Panc1 (cell line): ENCODE measurements at places on chromosomes 4 and X. TPM values are rescaled to one million over a fixed set of nuclear protein-coding genes. Genes with fewer than 3 reads are reported as not detected.
A peak's percentile ranks its signal among the peaks of the same experiment; 100 is the strongest.

GRCh38 chr4:122591196-122591595, 29.7 kb downstream of the IL21 start:
- no peaks in the 10 kb centered on the region for H3K36me3 ChIP-seq
- H3K4me3 ChIP-seq, result no peak overlapping the region
- DNase-seq, result no peak
- H3K27ac ChIP-seq, result no peak overlapping the region
- no peaks in the 10 kb centered on the region for H3K4me1 ChIP-seq

DNA sequence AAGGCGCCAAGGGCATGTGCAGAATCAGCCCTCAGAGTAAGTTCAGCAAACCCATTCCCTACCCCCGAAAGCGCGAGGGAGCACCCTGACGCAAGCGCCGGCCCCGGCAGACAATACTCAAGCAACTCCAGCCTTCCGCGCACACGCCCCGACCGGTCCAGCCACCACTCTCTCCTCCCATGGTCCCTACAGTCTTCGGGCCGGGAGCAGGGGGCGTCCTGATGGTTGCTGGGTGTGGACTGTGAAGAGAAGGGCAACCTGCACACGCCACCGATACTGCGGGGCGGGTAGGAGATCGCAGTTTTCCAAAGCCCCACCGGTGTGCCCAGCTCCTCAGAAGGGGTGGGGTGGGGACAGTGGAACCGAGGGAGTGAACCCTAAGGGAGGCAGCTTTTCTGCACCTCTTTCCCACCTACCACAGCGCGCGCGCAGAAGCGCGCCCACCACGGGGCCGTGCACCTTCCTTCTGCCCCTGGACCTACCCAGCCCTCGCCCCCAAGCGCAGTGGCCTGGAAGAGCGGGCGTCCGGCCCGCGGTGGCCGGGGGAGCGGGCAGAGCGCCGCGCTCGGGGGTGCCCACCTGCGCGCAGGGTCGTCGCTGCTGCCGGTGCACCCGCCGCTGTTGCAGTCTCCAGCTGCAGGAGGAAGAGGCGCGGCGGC, 650.2 kb upstream of the DIPK2B start:
- no peaks in the 10 kb centered on the region; the same call in 1 of the 2 replicates for H3K36me3 ChIP-seq
- no peaks in the 10 kb centered on the region for H3K27me3 ChIP-seq
- no peak for DNase-seq
- H3K4me3 ChIP-seq, result peak overlapping the region; percentile 90
- H3K4me1 ChIP-seq, result peaks cover 10% of the 10 kb centered on the region; the same call in 1 of the 2 replicates

GRCh38 chr4:2791518-2792395, 1.1 kb upstream of the SH3BP2 start:
- no peaks in the 10 kb centered on the region for H3K27me3 ChIP-seq
- H3K4me3 ChIP-seq, result no peak overlapping the region
- DNase-seq, result no peak

DNA sequence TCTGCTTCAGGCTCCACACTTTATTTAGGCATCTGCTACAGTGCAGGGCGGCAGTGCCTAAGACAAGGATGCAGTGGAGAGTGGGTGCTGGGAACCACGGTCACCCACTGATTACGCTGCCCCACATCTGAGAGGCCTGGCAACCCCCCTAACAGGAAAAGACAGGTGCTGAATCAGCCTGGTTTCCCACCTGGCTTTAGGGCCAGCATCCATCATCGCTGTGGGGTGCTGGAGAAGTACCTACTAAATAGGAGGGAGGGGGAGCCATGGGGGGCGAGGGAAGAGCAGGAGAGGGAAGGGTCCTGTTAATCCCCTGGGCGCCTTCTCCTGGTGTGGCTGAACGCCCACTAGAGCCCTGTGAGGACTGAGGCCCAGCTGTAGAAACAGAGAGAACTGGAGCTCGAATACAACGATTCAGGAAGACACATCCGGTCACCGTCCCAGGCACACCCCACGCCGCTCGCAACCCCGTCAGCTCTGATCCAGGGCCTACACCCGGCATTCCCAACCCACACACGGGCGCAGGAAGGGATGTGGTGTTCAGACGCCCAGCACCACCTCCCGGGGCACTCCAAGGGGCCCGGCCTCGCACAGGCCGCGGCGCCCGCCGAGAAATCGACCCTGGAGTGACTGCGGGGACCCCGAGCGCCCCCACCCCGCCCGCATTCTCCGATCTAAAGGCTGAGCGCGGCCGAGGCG, 554 bp downstream of the DCTD start:
- no peaks in the 10 kb centered on the region for H3K27me3 ChIP-seq
- H3K27ac ChIP-seq, result peak overlapping the region; percentile 68
- H3K4me3 ChIP-seq, result peak overlapping the region; percentile 62
- no peak for DNase-seq
- no peaks in the 10 kb centered on the region; the same call in 1 of the 2 replicates for H3K4me1 ChIP-seq

- peaks cover 8% of the 10 kb centered on the region for H3K4me1 ChIP-seq
- H3K4me3 ChIP-seq, result no peak overlapping the region
- H3K36me3 ChIP-seq, result no peaks in the 10 kb centered on the region
- H3K27ac ChIP-seq, result no peak overlapping the region
- DNase-seq, result no peak
- H3K27me3 ChIP-seq, result no peaks in the 10 kb centered on the region
Measured at GRCh38 chr4:73673286-73673685, 53.0 kb upstream of the RASSF6 start.

DNA sequence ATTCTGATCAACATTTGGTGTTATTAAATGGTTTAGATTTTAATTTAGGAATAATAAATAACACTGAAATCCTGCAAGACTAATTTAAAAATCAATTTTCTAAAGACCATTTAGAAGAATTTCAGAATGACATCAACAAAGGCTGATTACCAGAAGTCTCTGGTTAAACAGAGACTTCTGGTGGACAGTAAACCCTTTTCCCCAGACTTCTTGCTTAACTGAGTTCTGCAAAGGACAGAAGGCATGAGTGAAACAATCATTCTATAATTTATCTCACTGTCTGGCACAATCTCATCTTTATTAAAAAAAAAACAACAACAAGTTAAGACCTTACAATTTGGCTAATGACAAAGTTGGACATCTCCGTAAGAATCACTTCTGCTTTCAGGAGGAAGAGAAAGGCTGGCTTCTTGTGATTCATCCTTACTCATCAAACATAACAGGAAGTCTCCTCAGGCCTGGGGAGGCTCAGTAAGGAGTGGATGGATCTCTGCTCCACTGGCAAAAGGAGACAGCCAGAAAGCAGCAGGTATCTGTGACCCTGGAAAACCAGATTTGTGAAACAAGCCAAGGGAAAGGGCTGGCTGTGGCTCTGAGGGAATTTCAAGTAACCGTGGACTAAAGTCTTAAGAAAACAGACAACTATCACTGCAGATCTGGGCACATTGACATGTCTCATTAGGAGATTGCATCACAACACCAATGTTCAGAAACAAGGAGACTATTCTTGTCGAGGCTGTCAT, 908 bp upstream of the TLR6 start:
- no peaks in the 10 kb centered on the region for H3K27me3 ChIP-seq
- peaks cover 19% of the 10 kb centered on the region for H3K4me1 ChIP-seq
- peak overlapping the region; percentile 30 for H3K4me3 ChIP-seq
- H3K27ac ChIP-seq, result peak overlapping the region; percentile 82
- peak; percentile 89 for DNase-seq
- H3K36me3 ChIP-seq, result no peaks in the 10 kb centered on the region

DNA sequence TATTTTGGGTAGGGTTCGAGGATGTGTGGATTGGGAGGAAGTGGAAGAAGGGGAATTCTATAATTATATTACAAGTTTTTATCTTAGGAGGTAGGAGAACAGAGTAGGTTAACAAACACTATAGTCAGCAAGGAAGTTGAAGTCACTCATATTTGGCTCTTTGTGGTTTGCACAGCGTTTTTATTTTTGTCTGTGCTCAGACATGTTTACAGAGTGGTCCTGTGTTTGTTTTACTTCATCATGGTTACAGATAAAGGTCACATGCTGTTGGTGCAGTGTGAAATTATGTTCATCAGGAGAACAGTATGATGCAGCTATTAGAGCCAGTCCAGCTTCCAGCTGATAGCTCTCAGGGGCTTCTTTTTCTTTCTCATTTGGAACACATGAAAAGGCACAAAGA, 299.9 kb upstream of the SFRP2 start:
- no peaks in the 10 kb centered on the region for H3K4me1 ChIP-seq
- no peaks in the 10 kb centered on the region for H3K36me3 ChIP-seq
- no peaks in the 10 kb centered on the region for H3K27me3 ChIP-seq
- no peak for DNase-seq
- no peak overlapping the region for H3K27ac ChIP-seq

DNA sequence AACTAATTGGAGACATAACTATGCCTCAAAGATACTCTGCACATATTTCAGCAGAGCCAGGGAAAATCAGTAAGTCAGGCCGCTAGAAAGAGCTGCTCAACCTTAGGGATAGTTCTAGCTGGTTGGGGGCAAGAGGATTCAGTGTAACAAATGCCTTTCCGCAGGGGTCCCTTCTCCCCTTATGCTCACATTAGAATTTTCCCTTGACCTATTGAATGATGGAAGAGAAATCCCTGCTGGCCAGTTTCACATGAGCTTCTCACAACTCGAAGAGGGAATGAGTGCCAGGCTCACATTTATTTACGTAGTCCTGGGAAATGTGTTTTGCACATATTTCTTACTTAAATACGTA, 66.2 kb upstream of the USP9X start:
- no peaks in the 10 kb centered on the region for H3K4me1 ChIP-seq
- H3K27me3 ChIP-seq, result no peaks in the 10 kb centered on the region
- H3K4me3 ChIP-seq, result no peak overlapping the region
- no peaks in the 10 kb centered on the region for H3K36me3 ChIP-seq

GRCh38 chr4:173443121-173443520, 44.2 kb upstream of the SCRG1 start:
- no peak overlapping the region for H3K4me3 ChIP-seq
- H3K27ac ChIP-seq, result no peak overlapping the region
- H3K27me3 ChIP-seq, result no peaks in the 10 kb centered on the region
- H3K4me1 ChIP-seq, result no peaks in the 10 kb centered on the region

DNA sequence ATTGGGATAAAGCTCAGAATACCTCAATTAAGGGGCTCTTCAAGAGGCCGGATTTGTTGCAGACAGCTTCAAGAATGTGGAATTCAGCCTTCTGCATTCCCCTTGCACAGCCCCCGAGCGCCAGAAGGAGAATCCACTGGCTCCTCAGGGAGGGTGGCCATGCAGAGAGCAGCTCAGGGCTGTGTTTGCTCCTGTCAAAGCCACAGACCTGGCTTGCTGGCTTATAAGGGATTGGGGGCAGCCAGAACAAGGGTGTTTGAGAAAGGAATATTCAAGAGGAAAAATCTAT, 36.8 kb downstream of the ING2 start:
- H3K4me3 ChIP-seq, result no peak overlapping the region
- no peak overlapping the region for H3K27ac ChIP-seq
- H3K4me1 ChIP-seq, result no peaks in the 10 kb centered on the region
- no peaks in the 10 kb centered on the region for H3K36me3 ChIP-seq

The TNMD gene
- not detected for total RNA-seq

The TRIM61 gene
- not detected for total RNA-seq

The SLC30A9 gene
- 32.4 TPM for total RNA-seq

The EVC2 gene
- not detected for total RNA-seq

The OPHN1 gene
- total RNA-seq, result 8.8 TPM

The TBC1D9 gene
- total RNA-seq, result 21.7 TPM

The SSX4B gene
- total RNA-seq, result 0.15 TPM

The RELL1 gene
- 29.1 TPM for total RNA-seq
